ENCODE measurements at places on chromosomes 11 and 22. TPM values are rescaled to one million over a fixed set of nuclear protein-coding genes. Genes with fewer than 3 reads are reported as not detected.

OR51I1 gene
- total RNA-seq, result not detected

TPBGL gene
- total RNA-seq, result 0.17 TPM

MRPL17 gene
- total RNA-seq, result 99.9 TPM

PTPRCAP gene
- 0.34 TPM for total RNA-seq

PIH1D2 gene
- 0.86 TPM for total RNA-seq

OR51B2 gene
- not detected for total RNA-seq
